ENCODE measurements at places on chromosomes 2 and 18. TPM values are rescaled to one million over a fixed set of nuclear protein-coding genes. Genes with fewer than 3 reads are reported as not detected.

ANKRD30B gene
- not detected for total RNA-seq

IL1RL2 gene
- 0.30 TPM for total RNA-seq

ZNF385B gene
- total RNA-seq: 0.14 TPM

DLGAP1 gene
- 0.05 TPM for total RNA-seq

MGAT4A gene
- total RNA-seq: 18.4 TPM

DOK6 gene
- 0.96 TPM for total RNA-seq

RNF125 gene
- 3.5 TPM for total RNA-seq

GDF7 gene
- 0.58 TPM for total RNA-seq

CHAC2 gene
- 3.8 TPM for total RNA-seq

IL18R1 gene
- 1.8 TPM for total RNA-seq

HOXD4 gene
- not detected for total RNA-seq

PECR gene
- 4.0 TPM for total RNA-seq

TPO gene
- 7.1 TPM for total RNA-seq

CSRNP3 gene
- total RNA-seq: 4.0 TPM

AMER3 gene
- not detected for total RNA-seq

SERPINB5 gene
- not detected for total RNA-seq

DPYSL5 gene
- total RNA-seq: not detected

ZRANB3 gene
- 1.4 TPM for total RNA-seq

CDK15 gene
- 0.16 TPM for total RNA-seq

CACNB4 gene
- 0.25 TPM for total RNA-seq

SKOR2 gene
- not detected for total RNA-seq

ANKRD39 gene
- 14.3 TPM for total RNA-seq

SIGLEC15 gene
- total RNA-seq: 0.19 TPM

LYPD6 gene
- 0.08 TPM for total RNA-seq

RAD51AP2 gene
- 0.14 TPM for total RNA-seq

NGEF gene
- total RNA-seq: 0.16 TPM

RRM2 gene
- 2.1 TPM for total RNA-seq

CFAP221 gene
- 1.0 TPM for total RNA-seq

DBI gene
- 303 TPM for total RNA-seq

MIB1 gene
- total RNA-seq: 19.5 TPM

CYP26B1 gene
- 1.5 TPM for total RNA-seq

SLC40A1 gene
- total RNA-seq: 44.0 TPM

KDSR gene
- total RNA-seq: 31.3 TPM

CLHC1 gene
- 7.5 TPM for total RNA-seq

ARHGEF33 gene
- total RNA-seq: 0.14 TPM

POTEI gene
- total RNA-seq: not detected

TMEM37 gene
- total RNA-seq: 2.4 TPM

CD207 gene
- total RNA-seq: not detected

LDAH gene
- 8.5 TPM for total RNA-seq

SGPP2 gene
- 2.3 TPM for total RNA-seq

COLEC12 gene
- 7.3 TPM for total RNA-seq

ASXL2 gene
- 19.1 TPM for total RNA-seq

GREB1L gene
- total RNA-seq: 12.3 TPM
